ENCODE measurements at places on chromosomes 5 and 9.

- DNase-seq, result no peak
These were observed 56.5 kb upstream of the CDKN2B start for GRCh38 chr9:22065431-22066200.

DNA sequence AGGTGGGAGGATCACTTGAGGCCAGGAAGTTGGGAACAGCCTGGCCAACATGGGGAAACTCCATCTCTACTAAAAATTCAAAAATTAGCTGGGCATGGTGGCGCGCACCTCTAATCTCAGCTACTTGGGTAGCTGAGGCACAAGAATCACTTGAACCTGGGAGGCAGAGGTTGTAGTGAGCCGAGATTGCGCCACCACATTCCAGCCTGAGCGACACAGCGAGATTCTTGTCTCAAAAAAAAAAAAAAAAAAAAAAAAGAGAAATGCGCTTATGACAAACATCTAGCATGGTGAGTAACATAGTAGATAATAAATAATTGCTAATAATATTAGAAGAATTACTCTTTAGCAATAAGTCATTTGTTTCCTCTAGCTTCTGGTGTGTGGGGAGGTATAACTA lies 25.9 kb downstream of the RUSC2 start:
- DNase-seq, result peak; percentile 24

GRCh38 chr5:1963358-1963757 lies 80.6 kb upstream of the IRX4 start:
- DNase-seq, result no peak

DNA sequence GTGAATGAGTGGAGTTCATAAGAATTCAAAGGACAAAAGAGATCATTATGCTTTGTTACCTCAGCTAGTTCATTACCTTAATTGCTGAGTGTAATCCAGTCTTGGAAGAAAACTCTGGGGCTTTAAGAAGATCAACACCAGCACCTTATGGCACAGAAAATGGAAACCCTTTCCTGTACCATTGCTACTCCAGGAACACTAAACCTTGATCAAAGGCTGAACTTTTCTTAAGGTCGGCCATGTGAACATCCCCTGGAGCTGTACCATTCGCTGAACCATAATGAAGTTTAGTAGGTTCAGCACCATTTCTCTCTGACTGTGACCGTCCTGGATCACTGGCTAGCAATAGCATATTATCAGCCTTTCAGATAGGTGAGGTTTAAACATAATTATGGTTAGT lies 97.4 kb downstream of the PBX3 start:
- DNase-seq, result no peak

GRCh38 chr9:19137282-19137681 lies 10.0 kb upstream of the PLIN2 start:
- peak; percentile 54 for DNase-seq

GRCh38 chr5:36323926-36324781 lies 22.5 kb upstream of the RANBP3L start:
- DNase-seq, result no peak

DNA sequence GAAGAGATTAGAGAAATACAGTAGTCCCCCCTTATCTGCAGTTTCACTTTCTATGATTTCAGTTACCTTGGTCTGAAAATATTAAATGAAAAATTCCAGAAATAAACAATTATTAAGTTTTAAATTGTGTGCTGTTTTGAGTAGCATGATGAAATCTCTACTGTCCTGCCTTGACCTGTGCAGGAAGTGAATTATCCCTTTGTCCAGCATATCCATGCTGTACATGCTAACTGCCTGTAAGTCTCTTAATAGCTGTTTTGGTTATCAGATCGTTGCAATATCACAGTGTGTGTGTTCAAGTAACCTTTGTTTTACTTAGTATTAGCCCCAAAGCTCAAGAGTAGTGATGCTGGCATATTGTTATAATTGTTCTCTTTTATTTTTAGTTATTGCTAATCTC lies 11.2 kb upstream of the JAK2 start:
- no peak for DNase-seq

DNA sequence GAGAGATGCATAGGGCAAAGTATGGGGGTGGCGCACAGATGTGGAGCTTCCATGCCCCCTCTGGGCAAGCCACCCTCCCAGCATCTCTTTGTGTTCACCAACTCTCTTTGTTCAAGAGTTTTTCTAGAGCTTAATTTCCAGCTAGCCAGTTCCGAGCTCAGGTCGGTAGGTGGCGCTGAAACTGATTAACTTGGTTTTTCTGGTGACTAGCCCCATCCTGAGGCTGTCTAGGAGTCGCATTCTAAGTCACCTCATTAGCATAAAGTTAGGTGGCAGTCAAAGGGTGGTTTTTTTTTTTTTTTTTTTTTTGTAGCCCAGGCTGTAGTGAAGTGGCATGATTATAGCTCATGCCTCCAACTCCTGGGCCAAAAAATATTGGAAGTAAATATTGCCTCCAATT lies 476.4 kb downstream of the KDM4C start:
- peak; percentile 43 for DNase-seq

DNA sequence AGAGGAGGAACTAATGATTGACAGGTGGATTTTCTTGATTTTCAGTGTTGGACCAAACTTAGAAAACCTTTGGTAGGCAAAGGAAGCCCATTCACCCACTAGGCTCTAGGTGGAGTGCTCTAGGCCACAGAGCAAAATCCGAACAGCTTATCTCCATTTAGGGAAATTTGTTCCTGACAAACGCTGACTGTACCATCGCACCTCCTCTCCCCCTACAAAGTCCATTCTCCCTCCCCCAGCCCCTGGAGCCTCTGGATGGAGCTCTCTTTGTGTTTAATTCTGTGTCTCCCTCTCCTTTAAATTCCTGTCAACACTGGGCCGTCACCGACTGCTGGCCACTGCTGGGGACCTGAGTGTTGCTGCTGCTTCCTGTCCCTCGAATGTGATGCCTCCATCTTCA lies 350.1 kb upstream of the IRX2 start:
- no peak for DNase-seq

GRCh38 chr5:104914536-104915070 lies 1352.0 kb upstream of the NUDT12 start:
- DNase-seq, result no peak

DNA sequence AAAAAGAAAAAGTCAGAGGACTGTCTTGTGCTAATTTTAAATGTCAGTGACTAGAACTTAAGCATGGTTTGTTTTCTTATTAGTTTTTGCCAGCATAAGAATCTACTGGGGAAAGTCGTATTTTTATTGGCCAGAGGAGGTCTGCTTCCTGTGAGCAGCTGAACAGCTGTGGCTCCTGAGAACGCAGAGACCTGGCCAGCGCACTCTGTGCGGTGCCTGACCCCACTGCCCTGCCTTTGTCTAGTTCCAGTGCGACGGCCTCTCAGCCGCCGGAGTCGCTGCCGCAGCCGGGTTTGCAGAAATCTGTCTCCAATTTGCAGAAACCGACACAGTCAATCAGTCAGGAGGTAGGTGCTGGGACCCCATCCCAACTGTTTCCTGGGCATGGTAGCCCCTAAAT lies 42.5 kb downstream of the PRRC2B start:
- DNase-seq, result no peak

DNA sequence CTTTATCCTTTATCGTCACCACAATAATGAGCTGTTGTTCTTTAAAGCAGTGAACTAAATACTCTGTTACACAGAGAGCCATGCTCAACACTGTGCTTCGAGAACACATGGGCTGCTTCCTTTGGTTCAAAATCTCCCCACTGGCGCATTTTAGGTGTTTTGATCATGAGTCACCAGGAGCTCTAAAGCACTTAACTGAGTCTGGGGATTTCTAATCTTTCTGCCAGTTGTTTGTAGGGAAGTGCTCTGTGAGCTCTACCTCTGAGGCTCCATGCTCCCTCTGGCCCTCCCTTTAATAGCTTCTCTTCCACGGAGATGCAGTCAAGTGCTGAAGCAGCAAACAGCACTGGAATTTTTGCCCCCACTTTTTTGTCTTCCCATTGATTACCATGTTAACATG lies 17.0 kb downstream of the ERAP2 start:
- DNase-seq, result peak; percentile 77

DNA sequence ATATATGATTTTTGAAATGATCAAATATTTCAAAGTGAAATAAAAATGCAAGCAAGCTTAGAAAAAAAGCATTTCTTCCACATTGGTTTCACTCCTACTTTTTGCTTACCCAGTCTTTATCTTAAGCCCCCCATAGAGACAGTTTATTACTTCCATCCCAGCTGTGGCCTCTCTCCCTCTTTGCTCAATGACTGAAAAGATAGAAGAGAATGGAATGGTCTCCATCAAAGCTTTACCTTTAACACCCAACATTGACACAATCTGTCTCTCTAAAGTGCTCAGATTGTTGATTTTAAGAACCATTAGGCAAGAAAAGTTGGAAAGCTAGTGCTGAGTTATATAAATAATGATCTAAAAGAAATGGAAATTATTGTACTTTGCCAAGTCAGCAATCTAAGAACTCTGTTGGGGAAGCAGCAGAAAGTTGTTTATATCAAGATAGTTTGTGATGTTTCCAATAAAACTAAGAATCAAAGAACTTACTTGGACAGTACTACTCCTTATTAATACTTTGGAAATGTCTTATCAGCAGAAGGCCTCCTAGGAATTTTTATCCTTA lies 277.5 kb upstream of the NREP start:
- no peak for DNase-seq

DNA sequence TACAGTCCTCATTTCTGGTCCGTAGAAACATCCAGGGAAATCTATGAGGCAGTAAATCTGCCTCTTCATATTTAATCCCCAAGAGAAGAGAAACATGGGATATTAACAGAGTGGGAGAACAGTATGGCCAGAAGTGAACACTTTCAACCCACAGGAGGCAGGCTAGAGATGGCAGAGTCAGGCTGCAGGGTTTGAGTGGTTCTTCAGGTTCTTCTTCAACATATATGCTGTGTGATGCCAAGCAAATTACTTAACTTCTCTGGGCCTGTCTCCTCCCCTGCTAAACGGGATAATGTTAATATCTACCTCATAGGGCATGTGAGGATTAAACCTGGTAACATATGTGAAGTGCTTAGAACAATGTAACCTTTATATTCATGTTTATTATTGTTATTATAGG lies 321.8 kb downstream of the PSAT1 start:
- DNase-seq, result no peak

DNA sequence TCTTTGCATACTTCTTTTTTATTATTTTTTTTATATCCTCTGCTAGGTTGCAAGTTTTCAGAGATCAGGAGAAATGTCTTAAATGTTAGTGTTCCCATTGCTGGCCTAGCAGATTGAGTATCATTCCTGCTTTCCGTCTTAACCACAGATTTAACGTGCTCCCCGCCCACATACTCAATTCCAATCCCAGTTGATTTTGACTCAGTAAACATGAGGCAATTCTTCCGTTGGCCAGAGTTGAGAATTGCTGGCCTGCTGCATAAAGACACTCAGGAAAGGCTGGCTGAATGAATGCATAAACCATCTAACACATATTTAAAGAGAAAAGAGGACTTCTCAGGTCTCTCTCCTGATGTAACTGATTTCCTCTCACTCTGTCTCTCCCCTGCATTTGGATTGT lies 46.8 kb upstream of the PLPP6 start:
- DNase-seq, result peak; percentile 57

DNA sequence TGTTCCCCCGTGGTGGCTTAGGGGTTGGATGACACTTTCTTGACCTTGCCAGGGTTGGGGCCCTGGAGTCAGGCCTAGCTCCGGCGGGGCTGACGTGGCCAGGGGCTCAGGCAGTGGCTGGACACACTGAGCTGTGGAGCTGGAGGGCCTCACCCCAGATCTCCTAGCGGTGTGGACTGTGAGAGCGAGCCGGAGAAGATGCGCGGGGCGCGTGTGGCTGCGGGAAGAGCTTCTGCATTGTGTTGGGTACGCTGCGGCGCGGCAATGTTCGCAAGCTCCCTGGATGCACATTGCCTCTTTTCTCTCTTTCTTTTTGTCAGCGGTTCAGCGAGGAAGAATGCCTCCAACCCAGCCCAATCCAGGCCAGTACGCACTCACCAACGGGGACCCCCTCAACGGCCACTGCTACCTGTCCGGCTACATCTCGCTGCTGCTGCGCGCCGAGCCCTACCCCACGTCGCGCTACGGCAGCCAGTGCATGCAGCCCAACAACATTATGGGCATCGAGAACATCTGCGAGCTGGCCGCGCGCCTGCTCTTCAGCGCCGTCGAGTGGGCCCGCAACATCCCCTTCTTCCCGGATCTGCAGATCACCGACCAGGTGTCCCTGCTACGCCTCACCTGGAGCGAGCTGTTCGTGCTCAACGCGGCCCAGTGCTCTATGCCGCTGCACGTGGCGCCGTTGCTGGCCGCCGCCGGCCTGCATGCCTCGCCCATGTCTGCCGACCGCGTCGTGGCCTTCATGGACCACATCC lies 4.8 kb downstream of the NR2F1 start:
- DNase-seq, result no peak

DNA sequence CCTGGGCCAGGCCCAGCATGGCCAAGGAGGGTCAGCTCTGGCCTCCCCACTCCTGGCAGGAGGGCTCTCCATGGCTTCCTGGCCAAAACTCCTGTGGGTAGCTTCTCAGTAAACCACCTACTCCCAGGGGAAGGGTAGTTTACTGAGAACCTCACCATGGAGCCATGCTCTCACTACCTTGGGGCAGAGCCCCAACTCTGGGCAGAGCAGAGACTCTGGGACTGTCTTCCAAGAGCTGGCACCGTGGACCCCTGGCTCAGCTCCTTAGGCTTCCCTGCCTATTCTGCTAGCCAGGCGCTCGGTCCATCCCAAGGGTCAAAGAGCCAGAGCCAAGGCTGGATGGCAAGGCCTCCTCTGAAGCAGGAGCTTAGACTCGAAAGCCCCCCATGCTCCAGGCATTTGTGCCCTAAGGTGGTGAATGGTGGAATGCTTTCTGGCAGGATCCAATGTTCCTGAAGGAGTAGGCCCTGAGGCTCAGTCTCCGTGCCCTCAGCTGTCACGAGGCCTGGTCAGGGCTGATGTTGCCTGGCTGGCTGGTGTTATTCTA lies 19.6 kb downstream of the TCF7 start:
- DNase-seq, result no peak

DNA sequence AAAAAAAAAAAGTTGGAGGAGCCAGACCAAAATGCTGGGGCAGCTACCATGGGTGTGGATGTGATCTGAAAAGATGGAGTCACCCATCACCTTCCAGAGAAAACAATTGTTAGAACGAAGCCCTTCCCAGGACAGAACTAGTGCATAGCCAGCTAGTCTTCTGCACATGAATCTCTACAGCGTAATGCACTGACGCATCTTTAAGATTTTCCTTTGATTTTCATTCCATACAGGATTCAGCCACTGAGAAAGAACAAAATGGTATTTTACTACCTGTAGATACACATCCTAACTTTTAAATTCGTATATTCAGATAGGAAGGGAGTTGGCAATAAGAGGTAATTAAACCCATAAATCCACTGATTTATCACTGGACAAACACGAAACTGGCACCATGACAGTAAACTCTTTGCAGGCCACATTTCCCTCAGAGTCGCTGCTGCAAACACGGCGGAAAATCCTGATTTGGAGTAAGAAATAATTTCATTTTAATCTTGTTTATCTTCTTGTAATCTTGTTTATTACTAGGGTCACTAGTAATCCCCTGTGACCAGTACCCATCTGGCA lies 206.6 kb downstream of the SPOCK1 start:
- DNase-seq, result peak; percentile 25

DNA sequence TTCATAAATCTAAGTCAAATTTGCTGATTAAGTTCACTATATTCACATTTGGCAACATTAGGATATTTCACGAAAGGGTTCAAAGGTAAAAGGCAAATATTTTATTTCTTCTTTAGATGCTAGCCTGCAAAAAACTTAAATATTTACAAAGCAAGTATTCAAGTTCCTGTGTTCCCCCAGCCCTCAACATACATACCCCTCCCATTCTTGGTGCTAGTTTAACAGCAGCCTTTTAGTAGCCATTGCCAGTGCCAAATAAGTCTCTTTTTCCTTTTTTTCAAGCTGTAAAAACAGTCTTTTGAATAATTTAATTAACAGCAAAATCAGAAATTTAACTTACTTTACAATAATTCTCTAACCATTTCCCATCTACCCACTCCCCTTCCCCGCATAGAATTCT lies 288.5 kb upstream of the TMEM161B start:
- DNase-seq, result no peak

- no peak for DNase-seq
These were observed 188.6 kb upstream of the ZNF608 start for GRCh38 chr5:124935065-124935464.
